Brain microvascular endothelial cell (primary cell): ENCODE measurements at places on chromosomes 2 and 18.

DNA sequence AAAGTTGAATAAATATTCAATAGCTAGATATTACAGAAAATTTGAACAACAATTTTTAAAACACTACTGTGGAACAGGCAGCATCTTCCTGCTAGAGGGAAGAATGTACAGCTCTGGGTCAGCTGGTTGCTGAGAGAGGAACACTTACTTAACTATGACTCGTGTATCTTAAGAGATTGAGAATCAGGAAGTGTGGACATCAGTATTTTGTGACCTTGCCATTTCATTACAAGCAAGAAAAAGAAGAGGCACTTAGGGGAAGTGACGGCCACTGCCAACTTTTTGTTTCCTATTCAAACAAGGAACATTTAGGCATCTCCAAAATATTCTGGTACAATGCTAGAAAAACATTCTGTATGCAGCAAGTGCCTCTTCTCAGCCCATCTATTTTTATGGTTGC, 45.9 kb downstream of the ITPRID2 start:
- DNase-seq, result no peak

GRCh38 chr2:167678158-167678557, 569.2 kb downstream of the STK39 start:
- no peak for DNase-seq

- DNase-seq, result no peak
These were observed 436.0 kb downstream of the METTL4 start for GRCh38 chr18:2135309-2135708.

GRCh38 chr2:199777916-199778315, 73.1 kb downstream of the FTCDNL1 start:
- no peak for DNase-seq

- DNase-seq, result no peak
These were observed 208.1 kb downstream of the MEMO1 start for GRCh38 chr2:31802711-31803110.

DNA sequence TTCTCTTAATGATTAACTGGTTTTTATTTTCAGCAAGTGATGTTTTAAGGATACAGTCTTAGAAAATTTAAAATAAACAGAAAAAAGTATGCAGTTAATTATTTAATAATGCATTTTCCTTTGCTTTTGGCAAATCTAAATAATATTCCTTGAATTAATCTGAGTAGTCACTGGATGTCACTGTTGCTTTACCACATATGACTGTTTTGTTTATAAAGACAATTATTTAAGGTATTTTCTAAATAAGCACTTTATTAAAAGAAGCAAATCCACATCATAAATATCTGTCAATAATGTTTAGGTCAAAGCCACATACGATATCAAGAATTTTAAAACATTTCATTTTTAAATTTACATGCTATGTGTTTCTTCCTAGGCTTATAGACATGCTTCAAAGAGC, 40.6 kb upstream of the TFPI start:
- no peak for DNase-seq
